Stimulated activated CD4-positive, alpha-beta T cell treated with anti-CD3 and anti-CD28 coated beads, Interleukin-15, amount 100 ng/mL, for 48 hours (primary cell): ENCODE measurements at places on chromosomes 13 and 19.

- DNase-seq: no peak
These were observed 543.4 kb downstream of the SUCLA2 start for GRCh38 chr13:47457626-47458025.

DNA sequence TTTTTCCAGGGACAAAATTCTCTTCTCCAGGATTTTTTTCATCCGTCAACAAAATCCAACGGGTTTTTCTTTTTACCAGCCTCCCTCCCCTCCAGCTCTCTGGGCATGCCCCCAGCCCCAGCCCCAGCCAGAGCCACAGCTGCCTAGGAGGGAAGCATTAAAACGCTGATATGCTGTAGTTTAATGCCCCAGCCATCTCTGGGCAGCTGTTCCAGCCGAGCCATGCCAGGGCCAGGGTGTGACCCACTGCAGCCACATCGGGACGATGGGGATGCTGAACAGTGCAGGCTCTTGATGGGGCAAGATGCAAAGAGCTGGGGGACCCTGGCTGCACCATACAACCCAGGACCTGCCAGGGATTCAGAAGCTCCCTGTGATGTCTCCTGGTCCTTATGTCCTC, 32.1 kb downstream of the TSHZ3 start:
- DNase-seq: no peak

GRCh38 chr19:33674626-33675367, 53.0 kb downstream of the CHST8 start:
- DNase-seq: no peak

DNA sequence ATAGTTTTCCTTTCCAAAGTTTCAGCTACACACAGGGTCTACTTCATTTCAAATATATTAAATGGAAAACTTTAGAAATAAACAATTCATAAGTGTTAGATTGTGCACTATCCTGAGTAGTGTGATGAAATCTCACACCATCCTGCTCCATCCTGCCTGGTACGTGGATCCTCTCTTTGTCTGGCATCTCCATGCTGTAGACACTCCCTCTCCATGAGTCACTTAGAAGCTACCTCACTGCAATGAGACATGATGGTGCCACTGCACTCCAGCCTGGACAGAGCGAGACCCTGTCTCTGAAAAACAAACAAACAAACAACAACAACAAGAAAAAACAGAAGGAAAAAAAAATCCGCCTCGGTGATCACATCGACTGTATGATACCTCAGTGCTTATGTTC, 191.8 kb downstream of the PCCA start:
- no peak for DNase-seq

GRCh38 chr13:113398963-113399754, 35.2 kb upstream of the GRTP1 start:
- no peak for DNase-seq
